ENCODE measurements at places on chromosomes 11 and 22.

- DNase-seq, result no peak
Measured at GRCh38 chr22:49733631-49734030, 94.0 kb downstream of the BRD1 start.

GRCh38 chr11:3049430-3050243, 7.6 kb downstream of the CARS1 start:
- peak; percentile 92 for DNase-seq

- DNase-seq, result no peak
Measured at GRCh38 chr11:112606656-112607055, 346.0 kb upstream of the PLET1 start.

GRCh38 chr11:1293619-1294015, 15.8 kb downstream of the TOLLIP start:
- peak; percentile 30 for DNase-seq

GRCh38 chr11:120718171-120718570, 206.6 kb downstream of the GRIK4 start:
- DNase-seq, result no peak

DNA sequence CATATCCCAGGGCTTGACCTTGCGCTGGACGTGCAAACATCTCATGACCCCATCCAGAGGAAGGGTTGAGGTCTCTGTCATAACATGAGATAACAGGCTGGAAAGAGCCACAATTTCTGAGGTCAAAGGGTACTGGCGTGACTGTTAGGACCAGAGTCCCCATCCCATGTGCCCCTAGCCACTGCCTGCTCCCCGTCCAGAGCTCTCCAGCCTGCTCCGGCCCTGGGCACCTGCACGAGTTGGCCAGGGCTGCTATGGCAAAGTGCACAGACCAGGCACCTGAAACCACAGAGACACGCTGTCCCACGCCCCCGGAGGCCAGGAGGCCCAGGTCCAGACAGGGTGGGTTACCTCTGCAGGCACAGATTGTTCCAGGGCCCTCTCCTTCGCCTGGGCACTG, 58.9 kb downstream of the SHANK2 start:
- no peak for DNase-seq

Data from RPMI8226 (cell line).